ENCODE measurements at places on chromosomes 13 and 19. TPM values are rescaled to one million over a fixed set of nuclear protein-coding genes. Genes with fewer than 3 reads are reported as not detected.
A peak's percentile ranks its signal among the peaks of the same experiment; 100 is the strongest.

DNA sequence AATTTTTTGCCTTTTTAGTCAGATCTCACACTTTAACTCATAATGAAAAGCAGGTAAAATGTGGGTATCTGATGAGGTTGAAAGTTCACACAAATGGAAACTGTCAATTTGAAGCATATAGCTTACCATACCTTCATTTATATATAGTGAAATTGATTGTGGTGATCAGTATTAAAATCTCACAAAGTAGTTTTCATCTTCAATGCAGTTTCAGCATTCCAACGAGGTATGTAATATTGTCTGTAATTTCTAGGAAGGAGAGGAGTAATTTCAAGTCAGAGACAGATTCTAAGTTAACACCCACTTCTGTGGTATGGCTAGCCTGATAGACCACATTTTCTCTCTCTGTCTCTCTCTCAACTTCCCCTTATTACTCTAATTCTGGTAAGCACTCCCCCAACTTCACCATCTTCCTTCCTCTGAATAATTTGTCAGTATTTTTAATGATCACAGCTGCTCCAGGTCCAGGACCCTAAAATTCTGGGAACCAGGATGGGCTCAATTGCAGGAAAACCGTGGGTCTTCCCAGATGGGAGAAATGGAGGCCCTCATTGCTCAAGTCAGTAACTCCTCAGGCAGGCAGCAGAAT is 455.7 kb downstream of the FGF9 start:
- H3K27me3 ChIP-seq, result no peaks in the 10 kb centered on the region
- no peak for DNase-seq
- H3K4me1 ChIP-seq, result no peaks in the 10 kb centered on the region
- H3K36me3 ChIP-seq, result no peaks in the 10 kb centered on the region
- H3K4me3 ChIP-seq, result no peak overlapping the region
- H3K27ac ChIP-seq, result no peak overlapping the region

GRCh38 chr19:18481505-18482222 is 40.2 kb downstream of the ELL start:
- no peak overlapping the region for H3K4me3 ChIP-seq
- no peak for DNase-seq
- H3K27ac ChIP-seq, result no peak overlapping the region
- H3K27me3 ChIP-seq, result no peaks in the 10 kb centered on the region
- H3K36me3 ChIP-seq, result no peaks in the 10 kb centered on the region
- H3K4me1 ChIP-seq, result peaks cover 39% of the 10 kb centered on the region

DNA sequence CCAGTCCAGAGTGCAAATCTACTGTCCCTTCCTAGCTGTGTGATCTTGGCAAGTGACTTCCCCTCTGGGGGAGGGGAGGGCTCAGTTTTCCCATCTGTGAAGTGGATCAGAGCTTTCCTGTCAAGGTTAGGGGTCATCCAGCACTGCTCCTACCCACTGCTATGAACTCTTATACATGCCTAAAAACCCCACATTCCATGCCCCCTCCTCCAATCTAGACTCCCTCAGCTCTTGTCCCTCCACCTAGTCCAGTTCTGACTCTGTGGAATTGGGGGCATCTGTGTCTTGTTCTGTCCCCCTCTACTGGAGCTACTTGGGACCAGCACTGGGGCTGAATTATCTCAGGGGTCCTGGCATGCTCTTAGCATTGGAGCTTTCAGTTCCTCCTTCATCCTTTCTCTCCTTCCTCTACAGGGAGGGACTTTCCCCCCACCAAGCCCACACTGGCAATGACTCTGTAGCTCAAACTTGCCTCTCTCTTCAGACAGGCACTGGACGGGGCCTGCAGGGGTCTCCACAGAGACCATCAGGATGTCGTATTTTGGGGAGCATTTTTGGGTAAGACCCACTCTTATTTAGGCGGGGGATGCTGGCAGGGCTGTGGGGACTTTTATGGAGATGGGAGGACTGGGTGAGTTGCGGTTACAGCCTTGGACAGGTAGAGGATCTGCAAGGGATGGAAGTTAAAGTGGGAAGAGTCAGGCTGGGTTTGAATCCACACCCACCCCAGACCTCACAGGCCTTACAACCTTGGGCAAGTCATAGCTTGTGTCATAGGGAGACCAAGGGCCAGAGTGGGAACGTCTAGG is 3.6 kb downstream of the FCHO1 start:
- H3K4me1 ChIP-seq, result peaks cover 12% of the 10 kb centered on the region
- no peaks in the 10 kb centered on the region for H3K36me3 ChIP-seq

DNA sequence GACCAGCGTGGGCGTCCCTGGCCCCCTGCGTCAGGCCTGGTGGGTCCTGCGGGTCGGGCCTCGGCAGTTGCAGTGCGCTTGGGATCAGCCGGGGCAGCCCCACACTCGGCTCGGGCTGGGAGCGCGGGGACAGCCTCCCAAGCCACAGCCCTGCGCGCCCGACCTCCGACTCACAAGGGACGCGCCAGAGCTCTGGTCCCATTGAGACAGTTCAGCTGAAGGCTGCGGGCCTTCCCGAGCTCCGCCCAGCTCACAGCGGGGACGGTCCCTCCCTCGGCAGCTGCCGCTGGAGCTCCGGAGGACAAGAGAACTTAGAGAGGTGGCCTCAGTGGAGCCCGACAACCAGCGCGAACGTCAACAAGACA is 45.7 kb upstream of the ZNF730 start:
- DNase-seq, result peak; percentile 15
- no peaks in the 10 kb centered on the region for H3K27me3 ChIP-seq
- H3K4me3 ChIP-seq, result peak overlapping the region; percentile 15
- H3K36me3 ChIP-seq, result no peaks in the 10 kb centered on the region
- H3K27ac ChIP-seq, result no peak overlapping the region

DNA sequence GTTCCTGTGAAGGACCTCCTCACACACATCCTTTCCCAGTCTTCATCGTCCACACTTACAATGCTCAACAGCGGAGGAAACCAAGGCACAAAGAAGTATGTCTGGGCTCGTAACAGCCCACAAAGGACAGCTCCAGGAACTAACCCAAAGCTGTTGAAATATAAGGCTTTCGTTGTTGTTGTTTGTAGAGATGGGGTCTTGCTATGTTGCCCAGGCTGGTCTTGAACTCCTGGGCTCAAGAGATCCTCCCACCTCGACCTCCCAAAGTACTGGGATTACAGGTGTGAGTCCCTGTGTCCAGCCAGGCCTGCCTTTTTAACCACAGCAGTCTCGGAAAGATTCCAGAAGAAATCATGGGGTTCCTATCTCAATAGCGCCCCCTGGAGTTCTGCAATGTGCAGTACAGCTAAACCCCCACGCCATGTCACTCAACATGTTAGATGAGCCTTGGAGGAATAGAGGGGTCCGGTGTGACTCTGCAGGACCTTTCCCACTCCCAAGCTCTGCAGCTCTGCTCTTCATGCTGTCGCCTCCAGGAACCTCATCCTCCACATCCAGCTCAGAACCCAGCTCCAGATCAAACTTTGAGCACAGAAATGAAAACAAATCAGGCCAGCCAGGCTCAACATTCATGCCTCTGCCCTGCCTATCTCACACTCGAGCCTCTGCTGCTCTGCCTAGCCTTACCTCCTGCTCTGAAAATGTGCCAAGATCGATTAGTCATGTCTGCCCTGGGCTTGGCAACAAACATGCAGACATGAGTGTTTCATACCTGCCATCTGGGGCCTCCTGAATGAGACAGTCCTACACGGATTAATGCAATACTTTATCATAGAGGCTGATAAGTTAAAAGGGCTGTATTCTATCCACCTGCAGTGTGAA is 7.5 kb downstream of the PLA2G4C start:
- no peak overlapping the region for H3K4me3 ChIP-seq
- H3K36me3 ChIP-seq, result no peaks in the 10 kb centered on the region
- peak; percentile 72 for DNase-seq

DNA sequence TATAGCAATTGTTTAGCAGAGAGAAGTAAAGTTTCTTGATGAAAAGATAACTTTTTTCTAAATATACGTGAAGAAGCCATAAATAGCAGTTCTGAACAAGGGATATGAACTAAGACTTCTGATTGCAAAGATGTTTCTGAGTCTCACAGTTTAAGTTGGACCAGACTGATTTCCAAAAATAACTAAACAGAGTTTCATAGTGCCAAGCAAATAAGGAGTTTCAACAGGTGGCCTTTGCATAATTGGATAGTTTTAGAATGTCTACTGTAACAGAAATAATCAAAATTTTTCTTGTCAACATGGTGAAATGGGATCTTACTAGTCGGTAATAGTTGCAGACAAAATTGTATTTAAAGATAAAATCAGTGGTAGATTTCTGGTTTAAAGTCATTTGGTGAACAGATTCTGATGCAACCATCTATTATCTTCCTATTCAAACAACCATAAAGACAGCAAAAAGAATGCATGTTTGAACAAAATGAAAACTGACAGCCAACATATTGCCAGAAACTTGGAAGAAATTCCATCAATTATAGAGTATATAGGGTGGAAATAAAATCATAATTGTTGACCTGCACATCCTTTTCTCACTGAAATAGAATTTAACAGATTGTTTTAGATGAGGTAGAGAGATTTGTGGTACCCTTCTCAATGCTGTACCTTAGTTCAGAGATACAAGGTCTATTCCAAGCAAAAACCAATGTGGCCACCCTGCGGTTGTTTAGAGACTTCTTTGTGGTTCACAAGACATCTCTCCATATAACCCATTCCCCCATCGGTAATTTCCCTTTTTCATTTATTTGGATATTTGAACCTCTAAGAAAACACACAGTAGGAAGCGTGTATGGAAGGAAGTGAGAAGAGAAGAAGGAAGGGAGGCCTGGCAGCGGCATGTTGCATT is 275.3 kb downstream of the COG6 start:
- no peak overlapping the region for H3K27ac ChIP-seq
- H3K4me3 ChIP-seq, result no peak overlapping the region
- no peaks in the 10 kb centered on the region for H3K36me3 ChIP-seq
- H3K27me3 ChIP-seq, result no peaks in the 10 kb centered on the region

- no peak overlapping the region for H3K27ac ChIP-seq
- H3K4me1 ChIP-seq, result no peaks in the 10 kb centered on the region
- DNase-seq, result no peak
- no peaks in the 10 kb centered on the region for H3K27me3 ChIP-seq
- no peak overlapping the region for H3K4me3 ChIP-seq
Measured at GRCh38 chr13:107475753-107476453, 739.4 kb downstream of the LIG4 start.

GRCh38 chr19:30172613-30173242 is 199.5 kb upstream of the ZNF536 start:
- H3K27me3 ChIP-seq, result no peaks in the 10 kb centered on the region
- no peaks in the 10 kb centered on the region for H3K36me3 ChIP-seq
- no peak overlapping the region for H3K27ac ChIP-seq
- no peak for DNase-seq

GRCh38 chr19:11265177-11265784 is 3.0 kb upstream of the DOCK6 start:
- no peak overlapping the region for H3K4me3 ChIP-seq
- H3K27ac ChIP-seq, result no peak overlapping the region

- no peak for DNase-seq
- H3K4me3 ChIP-seq, result no peak overlapping the region
- H3K36me3 ChIP-seq, result no peaks in the 10 kb centered on the region
- no peaks in the 10 kb centered on the region for H3K4me1 ChIP-seq
Measured at GRCh38 chr13:63567031-63567430, 2151.4 kb upstream of the PCDH20 start.

GRCh38 chr13:28476919-28477708 is 17.8 kb downstream of the FLT1 start:
- no peaks in the 10 kb centered on the region for H3K27me3 ChIP-seq
- H3K4me3 ChIP-seq, result no peak overlapping the region
- no peak overlapping the region for H3K27ac ChIP-seq
- H3K36me3 ChIP-seq, result no peaks in the 10 kb centered on the region

ANKLE1 gene
- total RNA-seq, result 17.5 TPM

NLRP7 gene
- not detected for total RNA-seq

- H3K4me1 ChIP-seq, result no peaks in the 10 kb centered on the region
- H3K36me3 ChIP-seq, result no peaks in the 10 kb centered on the region
- no peak overlapping the region for H3K4me3 ChIP-seq
- no peaks in the 10 kb centered on the region for H3K27me3 ChIP-seq
- no peak for DNase-seq
Measured at GRCh38 chr19:15210323-15210781, 9.6 kb upstream of the NOTCH3 start.

ADGRE2 gene
- 1.5 TPM for total RNA-seq

TEX26 gene
- total RNA-seq, result not detected

DNA sequence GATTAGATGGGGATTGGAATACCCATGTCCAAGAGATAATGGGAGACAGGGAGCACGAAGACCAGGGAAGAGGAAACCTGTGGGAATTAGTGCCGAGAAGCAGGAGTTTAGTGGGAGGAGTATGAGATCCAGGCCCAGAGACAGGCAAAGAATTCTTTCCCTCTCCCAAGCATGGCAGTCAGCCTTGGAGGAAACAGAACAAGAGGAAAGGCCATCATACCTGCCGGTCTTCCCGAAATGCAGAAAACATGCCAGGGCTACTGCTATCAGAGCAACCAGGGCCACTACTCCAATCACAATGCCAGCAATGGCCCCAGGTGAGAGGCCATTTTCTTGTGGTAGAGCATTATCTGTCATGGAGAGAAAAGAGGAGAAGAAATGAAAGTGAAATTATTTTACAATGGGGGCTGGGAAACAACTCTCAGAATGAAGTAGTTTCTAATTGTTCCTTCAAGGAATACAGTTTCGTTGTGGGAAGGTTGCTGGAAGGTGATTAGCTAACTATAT is 16.1 kb downstream of the CEACAM1 start:
- H3K4me3 ChIP-seq, result no peak overlapping the region
- H3K27ac ChIP-seq, result no peak overlapping the region
- H3K27me3 ChIP-seq, result no peaks in the 10 kb centered on the region

DNA sequence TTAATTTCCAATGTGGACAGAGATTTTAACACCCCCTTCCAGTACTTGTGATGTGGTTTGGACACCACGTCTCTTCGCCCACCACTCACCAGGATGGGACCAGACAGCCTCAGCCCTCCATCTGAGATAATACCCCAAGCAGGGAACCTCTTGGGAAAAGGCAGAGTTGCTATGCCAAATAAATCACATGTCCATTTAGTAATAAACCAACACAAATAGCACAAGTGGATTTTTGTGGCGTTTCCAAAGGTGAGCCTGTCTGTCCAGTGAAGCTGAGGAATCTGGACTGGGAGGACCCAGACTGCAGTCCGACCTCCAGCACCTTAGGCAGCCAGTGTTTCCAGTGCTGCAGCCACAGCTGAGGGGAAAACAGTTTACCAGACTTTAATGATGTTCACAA is 34.1 kb upstream of the GAS6 start:
- H3K27me3 ChIP-seq, result peaks cover 40% of the 10 kb centered on the region
- H3K4me3 ChIP-seq, result no peak overlapping the region
- no peaks in the 10 kb centered on the region for H3K36me3 ChIP-seq

Data from A673 (cell line).